CD4-positive, alpha-beta T cell treated with Interleukin-10 for 1 hour (primary cell): ENCODE measurements at places on chromosomes 11 and 22.
A peak's percentile ranks its signal among the peaks of the same experiment; 100 is the strongest.

DNA sequence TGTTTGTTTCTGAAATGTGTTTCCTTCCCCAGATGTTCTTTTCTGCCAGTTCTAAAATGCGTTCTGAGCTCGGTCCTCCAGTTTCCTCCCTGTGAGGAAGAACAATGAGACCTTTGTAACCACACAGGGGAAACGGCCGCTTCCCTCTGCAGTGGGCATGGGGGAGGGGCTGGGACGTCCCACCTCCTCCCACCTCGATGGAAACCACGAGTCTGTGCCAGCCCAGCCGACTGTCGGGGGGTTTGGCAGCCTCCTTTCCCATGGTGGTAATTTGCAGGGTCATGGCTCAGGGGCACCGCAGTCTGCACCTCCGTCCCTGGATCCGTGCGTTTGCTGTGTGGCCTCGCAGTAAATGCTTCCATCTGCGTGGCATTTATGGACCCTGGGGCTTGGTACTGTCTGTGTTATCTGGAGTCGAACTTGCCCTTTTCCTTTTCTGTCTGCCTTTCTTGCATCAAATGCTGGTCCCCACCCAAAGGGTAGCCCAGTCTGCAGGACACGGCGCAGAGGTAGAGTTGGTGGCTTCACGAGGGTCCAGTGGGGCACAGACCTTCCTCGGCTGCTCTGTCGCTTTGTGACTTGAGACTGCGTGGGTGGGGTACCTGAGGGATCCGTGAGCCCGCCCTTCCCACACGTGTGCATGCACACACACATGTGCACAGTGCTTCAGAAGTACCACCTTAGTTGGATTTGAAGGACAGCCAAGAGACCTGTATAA lies 16.1 kb downstream of the LRP5 start:
- DNase-seq: no peak

GRCh38 chr11:8267831-8268529 lies 4.3 kb upstream of the LMO1 start:
- peak; percentile 9 for DNase-seq

DNA sequence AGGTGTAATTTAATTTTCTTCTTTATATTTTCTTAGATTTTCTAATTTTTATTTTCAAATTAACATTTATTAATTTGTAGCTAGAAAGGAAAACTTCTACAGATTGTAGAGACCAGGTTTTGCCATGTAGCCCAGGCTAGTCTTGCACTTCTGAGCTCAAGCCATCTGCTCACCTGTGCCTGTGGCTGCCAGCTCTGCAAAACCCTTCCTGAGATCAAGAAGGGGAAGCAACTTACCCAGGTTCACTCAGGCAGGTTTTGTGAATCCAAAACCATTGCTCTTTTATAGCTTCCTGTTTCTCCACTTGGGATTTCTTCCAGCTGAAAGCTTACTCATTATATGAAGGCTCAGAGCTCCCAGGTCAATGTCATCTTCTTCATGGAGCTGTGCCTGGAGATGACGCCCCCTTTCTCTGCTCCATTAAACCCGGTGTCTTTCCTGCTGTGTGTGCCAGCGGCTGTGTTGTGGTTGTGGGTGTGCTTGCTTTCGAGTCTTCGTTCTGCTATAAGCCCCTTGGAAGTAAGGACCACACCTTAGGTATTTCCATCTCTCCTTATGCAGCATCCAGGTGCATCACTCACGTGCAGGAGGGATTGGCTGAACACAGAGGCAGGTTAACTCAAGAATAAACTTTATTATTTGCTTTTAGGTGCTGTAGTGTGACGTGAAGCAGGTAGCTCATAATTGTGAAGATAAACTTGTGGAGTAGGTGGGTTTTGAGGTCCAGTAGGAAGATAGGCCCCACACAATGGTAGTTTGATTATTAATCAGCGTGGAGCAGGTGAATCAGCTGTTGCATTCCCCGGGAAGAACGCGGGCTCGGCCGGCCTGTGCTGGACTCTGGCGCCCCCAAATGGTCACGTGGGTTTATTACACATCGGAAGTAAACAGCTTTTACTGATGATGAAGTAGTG lies 42.2 kb upstream of the INCENP start:
- DNase-seq: peak; percentile 82

GRCh38 chr11:44912270-44912987 lies 38.3 kb downstream of the TP53I11 start:
- DNase-seq: no peak

DNA sequence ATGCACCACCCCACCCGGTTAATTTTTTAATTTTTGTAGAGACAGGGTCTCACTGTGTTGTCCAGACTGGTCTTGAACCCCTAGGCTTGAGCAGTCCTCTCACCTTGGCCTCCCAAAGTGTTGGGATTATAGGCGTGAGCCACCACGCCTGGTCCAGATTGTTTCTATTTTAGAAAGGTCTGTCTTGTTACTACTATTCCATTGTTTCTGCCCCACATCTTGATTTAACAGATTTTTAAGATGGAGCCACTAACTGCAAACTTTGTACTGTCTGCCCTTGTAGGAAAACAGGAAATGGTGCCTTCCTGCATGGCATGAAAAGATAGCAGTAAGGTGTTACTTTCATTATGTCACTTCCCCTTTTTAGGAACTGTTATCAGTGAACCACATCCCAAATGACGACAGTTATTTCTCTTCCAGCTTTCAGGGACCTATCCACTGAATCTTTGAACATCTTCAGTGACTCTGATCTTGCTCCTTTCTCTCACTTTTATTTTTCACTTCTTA lies 23.2 kb downstream of the TAF1D start:
- DNase-seq: peak; percentile 44

- DNase-seq: no peak
Measured at GRCh38 chr11:86513746-86514373, 139.2 kb downstream of the CCDC81 start.

- DNase-seq: no peak
Measured at GRCh38 chr11:69437001-69437875, 44.2 kb upstream of the LINC01488 start.

GRCh38 chr22:28023036-28023435 lies 104.0 kb upstream of the PITPNB start:
- DNase-seq: no peak

GRCh38 chr11:129237880-129238638 lies 45.9 kb upstream of the ARHGAP32 start:
- no peak for DNase-seq

- DNase-seq: no peak
Measured at GRCh38 chr22:48757581-48757980, 1070.1 kb downstream of the BRD1 start.

DNA sequence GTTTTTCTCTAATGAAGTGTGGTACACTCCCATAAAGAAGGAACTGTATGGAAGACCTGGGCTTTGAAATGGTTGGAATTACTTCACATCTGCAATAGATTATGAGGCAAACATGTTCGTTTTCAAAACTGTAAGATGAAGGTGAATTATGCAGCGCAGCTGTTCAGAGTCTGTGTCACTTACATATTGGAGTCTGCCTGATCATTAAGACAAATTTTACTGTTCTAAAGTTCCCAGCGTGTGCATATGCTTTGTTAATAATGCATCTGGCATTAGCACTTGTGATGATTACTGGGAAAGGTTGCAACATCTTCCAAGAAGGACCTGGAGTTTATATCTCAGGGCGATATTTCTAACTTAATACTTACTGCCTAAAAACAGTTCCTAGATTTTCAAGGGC lies 255.2 kb upstream of the ZC3H12C start:
- DNase-seq: no peak

GRCh38 chr22:23518376-23519187 lies 61.5 kb downstream of the IGLL1 start:
- no peak for DNase-seq

DNA sequence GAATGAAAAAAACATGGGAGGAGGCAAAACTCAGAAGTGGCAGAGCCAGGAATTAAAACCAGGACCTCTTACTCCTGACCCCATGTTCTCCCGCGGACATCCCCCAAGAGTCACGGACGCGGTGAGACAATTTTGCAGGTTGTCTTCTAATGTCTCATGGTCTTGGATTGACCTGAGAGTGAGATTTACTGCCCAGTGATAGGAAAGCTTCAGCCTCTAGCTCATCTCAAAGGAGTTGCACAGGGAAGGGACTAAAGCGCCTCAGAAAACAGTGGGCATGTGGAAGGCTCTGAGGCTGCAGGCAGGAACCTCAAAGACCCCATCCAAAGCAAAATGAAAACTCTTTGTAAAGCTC lies 197.4 kb downstream of the ADAMTS15 start:
- no peak for DNase-seq

- DNase-seq: no peak
Measured at GRCh38 chr11:44862558-44863101, 88.1 kb downstream of the TP53I11 start.

GRCh38 chr11:99682171-99682570 lies 661.4 kb downstream of the CNTN5 start:
- no peak for DNase-seq

DNA sequence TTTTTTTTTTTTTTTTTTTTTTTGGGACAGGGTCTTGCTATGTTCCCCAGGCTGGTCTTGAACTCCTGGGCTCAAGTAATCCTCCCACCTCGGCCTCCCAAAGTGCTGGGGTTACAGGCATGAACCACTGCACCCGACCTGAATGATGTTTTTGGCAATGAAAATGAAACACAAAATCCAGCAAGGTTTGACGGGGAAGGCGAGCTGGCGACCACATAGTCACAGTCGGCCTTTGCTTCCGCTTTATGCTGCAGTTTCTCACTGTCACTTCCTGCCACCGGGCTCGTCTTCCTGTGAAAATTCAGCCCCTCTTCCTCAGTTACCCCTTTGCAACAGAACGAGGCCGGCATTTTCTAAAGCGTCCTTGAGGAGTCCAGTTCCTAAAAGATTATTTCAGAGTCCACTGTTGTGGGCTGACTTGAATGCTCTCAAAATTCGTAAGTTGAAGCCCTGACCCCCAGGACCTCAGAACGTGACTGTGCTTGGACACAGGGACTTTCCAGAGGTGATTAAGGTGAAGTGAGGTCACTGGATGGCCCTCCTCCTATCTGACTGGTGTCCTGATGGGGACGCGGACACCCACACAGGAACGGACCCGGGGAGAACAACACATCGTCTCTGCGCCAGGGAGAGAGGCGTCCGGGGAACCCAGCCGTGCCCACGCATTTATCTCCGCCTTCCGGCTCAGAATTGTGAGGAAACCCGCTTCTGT lies 2.9 kb upstream of the BID start:
- peak; percentile 82 for DNase-seq

- no peak for DNase-seq
Measured at GRCh38 chr22:17867160-17867785, 93.0 kb upstream of the BID start.

GRCh38 chr22:19109198-19110063 lies 12.8 kb downstream of the DGCR2 start:
- DNase-seq: peak; percentile 76

- peak; percentile 75 for DNase-seq
Measured at GRCh38 chr22:39960791-39961746, 872 bp downstream of the TMA7B start.

- no peak for DNase-seq
Measured at GRCh38 chr11:111801135-111801534, 34.9 kb upstream of the PPP2R1B start.

DNA sequence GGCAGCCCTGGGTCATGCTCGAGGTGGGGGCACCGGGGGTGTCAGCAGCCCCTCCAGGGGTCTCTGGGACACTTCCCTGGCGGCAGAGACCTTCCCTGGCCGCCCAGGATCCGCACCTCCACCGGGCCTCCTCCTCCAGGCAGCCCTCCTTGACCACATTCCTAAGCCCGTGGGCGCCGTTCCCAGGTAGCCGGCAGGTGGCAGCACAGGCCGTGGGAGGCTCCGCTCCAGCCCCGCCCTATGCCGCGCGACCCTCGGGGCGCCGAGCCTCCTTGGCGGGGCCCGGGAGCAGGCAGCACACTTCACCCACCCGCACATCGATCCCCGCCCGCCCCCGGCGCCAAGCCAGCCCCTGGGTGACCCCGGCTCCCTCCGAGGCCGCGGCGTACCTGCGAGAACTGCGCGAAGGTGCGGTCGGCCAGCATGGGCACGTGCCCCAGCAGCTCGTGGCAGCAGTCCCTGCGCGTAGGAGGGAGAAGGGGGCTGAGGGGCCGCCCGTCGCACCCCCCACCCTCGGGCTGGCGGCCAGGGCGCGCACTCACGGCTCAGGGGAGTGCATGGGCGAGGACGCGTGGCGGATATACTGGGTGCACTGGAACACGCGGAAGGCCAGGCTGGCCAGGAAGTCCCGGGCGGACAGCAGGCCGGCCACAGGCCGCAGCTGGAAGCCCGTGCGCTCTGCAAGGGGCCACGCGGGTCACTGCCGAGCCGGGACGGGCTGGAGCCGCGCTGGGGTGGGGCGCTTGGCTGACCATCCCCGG lies 5.3 kb upstream of the INS start:
- DNase-seq: peak; percentile 19

DNA sequence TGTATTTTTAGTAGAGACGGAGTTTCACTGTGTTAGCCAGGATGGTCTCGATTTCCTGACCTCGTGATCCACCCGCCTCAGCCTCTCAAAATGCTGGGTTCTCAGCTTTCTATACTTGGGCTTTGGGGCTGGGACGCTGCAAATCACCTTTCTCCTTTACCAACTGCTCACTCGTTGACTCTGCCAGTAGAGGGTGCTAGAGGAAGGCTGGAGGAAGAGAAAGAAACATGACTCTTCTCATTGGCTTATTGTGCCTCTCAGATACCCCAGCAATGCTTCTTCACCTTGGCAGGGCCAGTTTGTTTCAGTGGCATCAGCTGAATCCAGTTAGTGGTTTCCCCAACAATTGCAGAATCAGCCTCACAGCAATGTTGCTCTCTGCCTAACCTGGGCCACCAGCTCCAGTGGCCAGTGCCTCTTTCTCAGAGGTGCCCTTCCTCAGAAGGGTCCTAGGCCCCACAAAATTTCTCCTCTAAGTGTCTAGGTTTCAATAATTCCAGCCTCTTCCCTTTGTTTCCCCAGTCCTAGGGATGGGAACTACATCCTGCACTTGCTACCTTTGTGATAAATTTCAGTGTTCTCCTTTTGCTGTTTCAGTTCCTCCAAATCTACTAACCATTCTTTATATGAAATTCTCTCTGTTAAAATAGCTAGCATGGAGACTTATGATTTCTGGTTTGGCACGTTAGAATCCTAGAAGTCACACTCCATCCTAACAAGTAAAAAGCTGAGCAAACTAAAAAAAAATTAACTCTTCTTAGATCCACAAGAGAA lies 71.5 kb upstream of the VSTM5 start:
- no peak for DNase-seq

GRCh38 chr11:73940801-73941570 lies 9.8 kb upstream of the DNAJB13 start:
- DNase-seq: no peak
